ENCODE measurements at places on chromosomes 12 and 14.

- no peak for DNase-seq
Measured at GRCh38 chr14:47976139-47976538, 300.7 kb upstream of the MDGA2 start.

DNA sequence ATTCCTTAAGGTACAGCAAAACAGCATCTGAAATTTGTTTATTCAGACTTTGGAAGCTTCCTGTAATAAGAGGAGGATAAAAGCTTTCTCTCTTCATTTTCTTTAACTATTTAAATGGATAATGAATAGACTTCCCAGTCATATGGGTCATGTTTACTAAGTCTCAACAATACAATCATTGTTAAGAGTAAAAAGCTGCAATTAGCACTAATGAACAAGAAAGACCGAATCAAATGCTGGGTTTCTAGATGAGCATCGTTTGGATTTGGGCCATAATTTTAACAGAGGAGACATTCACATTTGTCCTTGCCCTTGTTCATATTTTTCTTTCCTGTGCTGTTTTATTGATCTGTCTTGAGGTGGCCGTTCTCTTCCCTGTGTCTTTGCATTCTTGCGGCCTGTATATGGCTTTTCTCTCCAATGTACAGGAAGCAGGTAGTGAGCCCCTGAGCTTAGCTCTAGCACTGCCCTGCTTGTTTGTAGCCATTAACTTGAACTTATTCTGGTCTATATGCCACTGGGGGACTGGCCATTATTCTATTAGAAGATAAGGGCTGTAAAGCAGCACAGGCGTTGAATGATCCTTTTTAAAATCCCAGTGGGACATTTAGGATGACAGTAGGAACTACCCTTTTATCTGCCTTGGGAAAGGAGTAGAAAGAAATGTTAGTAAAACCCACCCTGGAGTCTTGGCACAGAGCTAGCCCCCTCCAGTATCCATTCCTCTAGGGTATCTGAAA, 34.6 kb downstream of the ABHD12B start:
- no peak for DNase-seq

DNA sequence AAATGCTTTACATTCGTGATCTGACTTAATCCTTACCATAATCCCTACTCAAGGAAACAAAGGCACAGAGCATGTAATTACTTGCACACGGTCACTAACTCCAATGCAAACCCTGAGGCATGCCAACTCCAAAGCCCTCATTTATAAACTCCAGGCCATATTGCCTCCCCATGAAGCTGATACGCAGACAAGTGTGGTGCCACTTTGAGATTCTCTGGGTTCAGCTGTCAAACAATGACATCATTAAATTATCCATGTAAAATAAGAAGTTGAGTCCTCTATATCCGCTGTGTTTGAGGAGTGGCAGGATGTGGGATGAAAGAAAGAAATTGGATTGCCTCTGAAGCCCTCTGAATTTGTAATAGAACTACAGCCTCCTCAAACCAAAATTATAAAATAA, 62.8 kb downstream of the ANO4 start:
- no peak for DNase-seq

GRCh38 chr12:71164568-71165197, 6.9 kb upstream of the TSPAN8 start:
- DNase-seq, result no peak

DNA sequence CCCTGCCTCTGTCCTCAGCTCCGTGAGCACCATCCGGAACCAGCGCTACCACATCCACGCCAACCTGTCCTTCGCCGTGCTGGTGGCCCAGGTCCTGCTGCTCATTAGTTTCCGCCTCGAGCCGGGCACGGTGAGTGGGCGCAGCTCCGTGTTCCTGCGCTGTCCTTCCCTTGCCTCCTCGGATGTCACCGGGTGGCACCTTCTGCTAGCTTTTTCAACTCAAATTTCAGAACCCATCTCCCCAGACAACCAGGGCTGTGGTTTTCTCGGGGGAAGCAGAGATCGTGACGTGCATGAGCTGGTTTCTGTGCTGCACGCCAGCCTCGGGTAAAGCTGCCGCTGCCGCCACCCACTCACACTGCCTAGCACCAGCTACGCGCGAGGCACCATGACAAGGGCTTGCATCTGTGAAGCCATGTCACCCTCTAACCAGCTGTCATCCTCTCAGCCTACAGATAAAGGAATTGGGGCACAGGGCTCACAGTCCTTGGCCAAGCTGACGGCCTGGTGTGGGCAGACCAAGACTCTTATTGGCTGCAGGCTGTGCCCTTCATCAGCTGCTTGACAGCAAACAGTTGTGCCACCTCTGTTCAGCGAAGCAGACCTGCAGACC, 152.1 kb downstream of the ADGRD1 start:
- peak; percentile 39 for DNase-seq

DNA sequence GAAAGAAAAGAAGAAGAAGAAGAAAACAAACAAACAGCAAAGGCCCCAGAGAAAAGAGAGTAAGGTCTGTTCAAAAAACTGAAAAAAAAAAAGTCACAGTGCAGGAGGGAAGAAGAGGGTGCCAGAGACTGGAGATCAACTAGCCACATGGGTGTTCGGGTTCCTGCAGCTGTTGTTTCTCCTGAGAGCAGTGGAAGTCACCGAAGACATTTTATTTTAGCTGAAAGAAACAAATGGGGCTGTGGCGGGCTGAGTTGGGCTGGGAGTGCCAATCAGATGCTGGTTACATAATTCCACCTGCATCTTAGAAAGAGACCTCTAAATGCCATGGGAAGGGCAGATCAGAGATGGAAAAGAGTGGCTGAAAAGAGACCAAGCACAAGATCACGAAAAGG, 33.9 kb downstream of the ACTN1 start:
- DNase-seq, result no peak

DNA sequence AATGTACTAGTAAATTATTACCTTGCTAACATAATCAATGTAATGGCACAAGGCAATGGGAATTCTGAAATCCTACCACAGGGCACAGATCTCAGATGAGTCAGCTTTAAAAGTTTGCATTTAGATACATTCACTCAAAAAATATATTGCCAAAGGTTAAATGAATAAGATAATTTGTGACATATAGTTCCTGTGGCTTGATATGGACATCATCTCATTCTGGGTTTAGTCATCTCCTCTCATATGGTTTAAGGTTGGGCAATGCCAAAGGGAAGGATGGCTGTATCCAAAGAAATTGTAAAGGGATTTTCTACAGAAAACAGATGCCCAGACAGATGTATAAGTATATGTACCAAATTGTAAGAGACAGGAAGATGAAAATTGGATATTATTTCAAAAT, 1065.0 kb downstream of the LRFN5 start:
- no peak for DNase-seq

DNA sequence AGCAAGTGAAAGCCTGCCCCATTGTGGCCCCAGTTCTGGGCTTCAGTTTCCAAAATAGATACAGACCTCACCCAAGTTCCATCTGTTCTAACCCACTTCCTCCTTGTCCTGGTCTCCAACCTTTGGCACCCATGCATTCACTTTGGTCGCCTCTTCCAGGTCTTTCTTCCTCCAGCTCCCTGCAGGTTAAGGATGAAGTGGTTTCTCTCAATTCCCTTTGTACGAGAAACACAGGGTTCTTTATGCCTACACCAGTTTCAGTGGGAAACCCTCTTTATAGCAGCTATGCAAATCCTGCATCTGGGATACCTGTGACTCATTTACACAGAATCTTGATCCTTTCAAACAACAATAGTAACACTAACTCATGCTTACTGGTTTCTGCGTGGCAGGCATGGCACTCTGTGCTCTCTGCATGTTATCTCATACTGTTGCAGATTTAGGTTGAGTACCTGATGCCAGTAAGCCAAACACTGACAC, 110.6 kb upstream of the AMIGO2 start:
- no peak for DNase-seq

GRCh38 chr14:101062601-101063000, 159.1 kb upstream of the RTL1 start:
- DNase-seq, result no peak

DNA sequence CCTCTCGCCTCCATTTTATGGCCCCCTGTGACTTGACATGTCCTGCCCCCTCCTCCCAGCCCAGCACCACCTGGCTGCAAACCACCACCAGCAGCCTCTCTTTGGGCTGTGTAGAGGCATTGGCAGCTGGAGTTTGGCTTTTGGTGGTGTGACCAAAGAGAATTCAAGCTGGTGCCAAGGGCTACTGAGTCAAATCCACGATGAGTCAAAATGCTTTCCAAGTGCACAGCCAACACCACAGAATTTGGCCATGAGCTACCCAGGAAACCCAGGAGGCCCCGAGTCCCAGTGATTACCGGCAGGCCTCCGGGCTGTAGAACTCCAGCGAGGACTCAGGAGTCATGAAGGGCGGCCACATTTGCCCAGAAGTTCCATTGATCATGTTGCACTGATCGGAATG, 53.8 kb downstream of the SCARB1 start:
- no peak for DNase-seq

DNA sequence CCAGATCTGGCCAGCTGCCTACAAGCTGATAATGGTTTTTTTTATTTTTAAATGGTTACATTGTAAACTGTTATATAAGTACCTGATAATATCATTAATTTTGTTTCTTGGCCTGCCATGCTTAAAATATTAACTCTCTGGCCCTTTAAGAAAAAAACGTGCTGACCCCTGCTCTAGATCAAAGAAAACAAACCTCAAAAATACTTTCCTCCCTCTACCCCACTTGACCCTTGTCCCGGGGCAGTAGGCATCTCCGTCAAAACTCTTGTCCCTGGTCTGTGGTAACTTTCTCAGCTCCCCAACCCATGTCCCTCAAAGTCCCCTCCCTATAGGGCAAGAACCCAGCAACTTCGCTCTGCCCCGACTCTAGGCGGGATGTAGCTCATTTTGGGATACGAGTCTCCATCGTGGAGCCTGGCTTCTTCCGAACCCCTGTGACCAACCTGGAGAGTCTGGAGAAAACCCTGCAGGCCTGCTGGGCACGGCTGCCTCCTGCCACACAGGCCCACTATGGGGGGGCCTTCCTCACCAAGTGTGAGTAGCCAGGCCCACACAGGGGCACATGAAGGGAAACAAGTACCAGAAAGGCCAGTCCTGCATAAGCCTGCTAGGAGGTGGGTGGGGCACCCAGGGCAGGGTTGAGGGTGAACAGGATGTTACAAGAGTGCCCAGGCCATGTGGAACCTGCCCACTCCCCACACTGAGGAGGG, 3.5 kb downstream of the RDH5 start:
- DNase-seq, result no peak

DNA sequence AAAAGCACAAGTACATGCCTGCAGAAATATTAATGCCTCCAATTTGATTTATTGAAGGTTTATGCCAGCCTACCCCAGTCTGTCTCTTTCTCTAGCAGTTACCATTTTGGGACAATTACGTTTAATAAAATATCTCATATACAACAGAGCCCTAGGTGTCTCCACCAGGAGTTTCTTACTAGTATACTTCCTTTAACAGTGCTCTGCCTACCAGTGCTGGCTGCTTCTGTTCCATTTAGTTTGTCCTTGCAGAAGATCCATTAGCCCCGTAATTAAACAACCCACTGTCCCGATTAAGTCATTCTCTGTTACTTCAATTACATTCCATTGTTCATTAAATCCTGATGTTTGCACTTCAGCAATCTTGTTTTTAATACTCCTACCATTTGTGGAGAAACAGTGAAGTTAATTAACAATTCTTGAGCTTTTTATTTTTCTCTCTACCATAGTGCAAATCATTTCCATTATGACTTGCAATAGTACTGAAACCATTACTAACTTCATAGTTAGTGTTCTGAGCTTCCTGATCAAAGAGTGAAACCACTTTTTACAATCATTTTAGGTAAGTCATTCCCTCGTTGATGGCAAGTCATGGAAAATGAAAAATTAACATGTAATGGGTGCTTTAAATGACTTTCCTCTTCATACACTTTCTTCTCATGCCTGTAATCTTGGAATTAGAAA, 121.1 kb downstream of the PLXNC1 start:
- DNase-seq, result no peak

- DNase-seq, result no peak
Measured at GRCh38 chr14:52048641-52049204, 20.1 kb downstream of the NID2 start.

DNA sequence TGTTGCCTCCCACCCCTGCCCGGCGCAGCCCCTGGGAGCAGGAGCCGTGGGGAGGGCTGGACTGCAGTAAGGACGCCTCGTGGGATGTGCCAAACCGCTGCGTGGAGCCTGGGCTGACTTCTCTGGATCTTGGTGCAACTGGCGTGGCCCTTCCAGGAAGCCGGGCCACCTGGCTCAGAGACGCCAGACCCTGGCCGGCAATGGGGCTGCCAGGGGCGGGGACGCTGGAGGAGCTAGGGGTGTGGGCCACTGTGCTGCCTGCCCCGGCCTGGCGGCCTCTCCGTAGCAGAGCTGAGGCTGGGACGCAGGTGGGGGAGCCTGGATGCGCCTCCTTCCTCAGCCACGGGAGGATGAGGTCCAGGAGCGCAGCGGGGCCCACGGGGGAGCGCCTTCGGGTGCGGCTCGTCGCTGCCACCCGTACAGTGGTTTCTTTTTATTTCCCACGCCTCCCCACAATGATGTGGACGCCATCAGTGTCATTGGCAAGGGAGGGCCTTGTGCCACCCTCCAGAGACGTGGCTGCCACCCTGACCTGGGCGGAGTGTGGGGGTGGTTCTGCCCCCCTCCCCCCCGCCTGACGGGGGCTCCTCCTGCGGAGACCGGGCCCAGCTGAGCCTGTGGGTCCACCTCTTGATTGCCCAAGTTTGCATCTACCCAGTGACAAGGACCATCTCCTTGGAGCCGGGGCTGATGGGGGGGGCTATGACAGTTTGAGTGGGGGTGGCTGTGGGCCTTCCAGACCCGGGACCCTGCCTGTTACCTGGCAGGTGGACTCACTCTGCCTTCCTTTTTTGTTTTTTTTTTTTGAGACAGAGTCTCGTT, 11.3 kb downstream of the DDX51 start:
- no peak for DNase-seq

DNA sequence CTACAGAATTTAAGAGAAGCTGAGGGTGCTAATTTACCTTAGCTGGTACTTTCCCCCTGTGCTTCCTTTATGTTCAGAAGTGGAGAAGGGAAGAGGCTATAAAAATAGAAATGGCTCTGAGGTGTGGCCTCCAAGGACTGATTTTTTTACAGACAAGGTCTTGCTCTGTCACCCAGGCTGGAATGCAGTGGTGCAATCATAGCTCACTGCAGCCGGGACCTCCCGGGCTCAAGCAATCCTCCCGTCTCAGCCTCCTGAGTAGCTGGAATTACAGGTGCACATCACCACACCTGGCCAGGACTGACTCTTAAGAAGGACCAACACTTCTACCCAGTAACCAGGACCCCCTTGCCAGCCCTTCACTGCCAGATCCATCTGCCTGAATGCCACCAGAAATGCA, 23.9 kb upstream of the NAP1L1 start:
- no peak for DNase-seq

- no peak for DNase-seq
Measured at GRCh38 chr12:88932457-88932856, 352.2 kb upstream of the KITLG start.

- no peak for DNase-seq
Measured at GRCh38 chr14:99674776-99675381, 9.2 kb upstream of the CYP46A1 start.

- DNase-seq, result no peak
Measured at GRCh38 chr12:26510354-26510674, 314.9 kb downstream of the SSPN start.

DNA sequence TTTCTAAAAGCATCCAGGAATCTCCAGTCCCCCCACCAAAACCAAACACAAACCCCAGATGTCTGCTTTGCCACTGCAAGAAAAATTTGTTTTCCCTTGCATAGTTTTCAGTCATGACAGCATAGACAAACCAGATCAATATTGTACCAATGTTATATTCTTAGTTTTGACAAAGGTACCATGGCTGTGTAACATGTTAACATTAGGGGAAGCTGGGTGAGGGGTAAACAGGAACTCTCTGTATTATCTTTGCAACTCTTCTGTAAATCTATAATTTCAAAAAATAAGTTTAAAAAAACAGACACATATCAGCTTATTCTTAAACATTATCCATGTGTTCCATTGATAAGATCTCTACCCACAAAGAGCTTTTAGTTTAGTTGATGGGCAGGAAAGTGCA, 44.4 kb upstream of the PWP1 start:
- no peak for DNase-seq

All from CD4-positive, alpha-beta T cell treated with Interferon alpha-2 for 1 hour (primary cell).